Mesothelial cell of epicardium (in vitro differentiated cells): ENCODE measurements at places on chromosomes 3 and 15. TPM values are rescaled to one million over a fixed set of nuclear protein-coding genes. Genes with fewer than 3 reads are reported as not detected.

The ARGFX gene
- total RNA-seq, result not detected in 3 replicates

The MEX3B gene
- 29.8 to 31.9 TPM (median 30.8 TPM) in 3 replicates for total RNA-seq

The CLDN16 gene
- 0.07 to 0.20 TPM (median 0.11 TPM) in 3 replicates for total RNA-seq

The BCHE gene
- total RNA-seq, result 3.8 to 6.4 TPM (median 4.6 TPM) in 3 replicates

The ASB14 gene
- not detected in 3 replicates for total RNA-seq

The HYAL1 gene
- 2.4 to 3.5 TPM (median 2.7 TPM) in 3 replicates for total RNA-seq

The SKIL gene
- 323 to 328 TPM (median 325 TPM) in 3 replicates for total RNA-seq

DNA sequence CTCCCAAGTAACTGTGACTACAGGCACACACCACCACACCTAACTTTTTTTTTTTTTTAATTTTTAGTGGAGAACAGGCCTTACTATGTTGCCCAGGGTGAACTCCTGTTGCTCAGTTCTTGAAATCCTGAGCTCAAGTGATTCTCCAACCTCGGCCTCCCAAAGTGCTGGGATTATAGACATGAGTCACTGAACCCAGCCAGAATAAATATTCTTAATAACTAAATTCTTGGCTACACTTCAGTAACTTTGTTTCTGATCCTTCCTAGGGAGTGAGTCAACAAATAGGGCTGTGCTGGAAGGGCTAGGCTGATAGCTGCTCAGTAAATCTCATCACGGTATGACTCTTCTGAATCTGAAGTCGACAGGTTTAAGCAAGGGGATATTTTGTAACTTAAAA is 56.6 kb downstream of the P3H2 start:
- H3K36me3 ChIP-seq, result no peaks in the 10 kb centered on the region
- peak overlapping the region; percentile 72 for H3K27ac ChIP-seq
- DNase-seq, result no peak
- H3K4me3 ChIP-seq, result no peak overlapping the region

GRCh38 chr3:141011232-141011996 is 39.7 kb upstream of the SPSB4 start:
- H3K4me1 ChIP-seq, result peaks cover 2% of the 10 kb centered on the region
- no peak overlapping the region for H3K4me3 ChIP-seq
- H3K36me3 ChIP-seq, result no peaks in the 10 kb centered on the region
- no peak overlapping the region for H3K27ac ChIP-seq
- peaks cover 3% of the 10 kb centered on the region for H3K27me3 ChIP-seq

GRCh38 chr3:29189328-29189727 is 91.5 kb upstream of the RBMS3 start:
- peaks cover 16% of the 10 kb centered on the region for H3K4me1 ChIP-seq
- no peaks in the 10 kb centered on the region for H3K27me3 ChIP-seq
- H3K36me3 ChIP-seq, result peaks cover 5% of the 10 kb centered on the region

DNA sequence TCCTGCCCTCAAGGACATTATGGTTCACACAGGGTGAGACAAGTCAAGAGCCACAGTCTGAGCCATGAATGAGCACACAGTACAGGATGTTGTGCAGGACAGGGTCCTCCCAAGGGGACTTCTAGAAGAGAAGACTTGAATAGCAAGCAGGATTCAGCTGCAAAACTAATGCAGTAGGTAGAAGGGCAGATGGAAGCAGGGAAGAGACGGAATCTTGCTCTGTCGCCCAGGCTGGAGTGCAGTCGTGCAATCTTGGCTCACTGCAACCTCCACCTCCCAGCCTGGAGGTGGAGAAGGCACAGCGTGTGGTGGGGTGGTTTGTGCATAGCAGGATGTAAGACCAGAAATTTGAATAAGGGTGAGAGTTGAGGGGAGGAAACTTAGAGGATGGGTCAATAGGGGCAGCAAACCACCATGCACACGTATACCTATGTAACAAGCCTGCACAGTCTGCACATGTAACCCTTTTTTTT is 8.0 kb downstream of the BCL2L10 start:
- no peak overlapping the region for H3K4me3 ChIP-seq
- H3K27ac ChIP-seq, result no peak overlapping the region
- H3K27me3 ChIP-seq, result peaks cover 1% of the 10 kb centered on the region
- H3K36me3 ChIP-seq, result no peaks in the 10 kb centered on the region
- H3K4me1 ChIP-seq, result peaks cover 6% of the 10 kb centered on the region
- no peak for DNase-seq

- peaks cover 39% of the 10 kb centered on the region for H3K4me1 ChIP-seq
- DNase-seq, result no peak
- no peaks in the 10 kb centered on the region for H3K27me3 ChIP-seq
- H3K4me3 ChIP-seq, result no peak overlapping the region
- peak overlapping the region; percentile 86 for H3K27ac ChIP-seq
Measured at GRCh38 chr3:133479895-133480669, 80.2 kb downstream of the BFSP2 start.

DNA sequence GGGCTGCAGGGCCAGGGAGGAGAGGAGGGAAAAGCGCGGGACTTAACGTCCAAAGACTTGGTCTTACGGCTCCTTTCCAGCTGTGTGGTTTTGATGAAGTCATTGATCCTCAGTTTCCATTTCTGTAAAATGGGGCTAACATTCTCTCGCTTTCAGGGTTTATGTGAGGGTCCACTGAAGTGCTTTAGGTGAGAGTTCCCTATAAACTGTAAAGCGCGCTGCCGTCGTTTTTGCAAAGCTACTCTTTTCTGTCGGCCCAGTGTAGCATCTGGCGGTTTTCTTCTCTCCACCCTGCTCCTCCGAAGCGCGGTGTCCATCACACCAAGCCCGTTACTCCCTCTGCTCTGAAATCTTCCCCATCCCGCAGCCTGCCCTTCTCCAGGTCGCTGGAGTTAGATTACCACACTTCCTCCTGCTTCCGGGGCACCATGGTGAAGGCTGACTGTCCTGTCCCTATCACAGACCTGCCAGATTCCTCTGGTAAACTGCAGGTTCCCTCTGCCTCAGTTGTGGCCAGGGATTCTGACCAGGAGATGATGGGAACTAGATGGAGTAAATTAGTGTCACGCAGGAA is 702 bp upstream of the DNAJC17 start:
- no peaks in the 10 kb centered on the region for H3K27me3 ChIP-seq
- H3K4me3 ChIP-seq, result peak overlapping the region; percentile 99
- H3K36me3 ChIP-seq, result peaks cover 6% of the 10 kb centered on the region
- peak overlapping the region; percentile 44 for H3K27ac ChIP-seq

- H3K27me3 ChIP-seq, result no peaks in the 10 kb centered on the region
- H3K27ac ChIP-seq, result no peak overlapping the region
- H3K4me1 ChIP-seq, result peaks cover 3% of the 10 kb centered on the region
- no peak overlapping the region for H3K4me3 ChIP-seq
- peaks cover 27% of the 10 kb centered on the region for H3K36me3 ChIP-seq
Measured at GRCh38 chr3:189975391-189975990, 145.2 kb downstream of the P3H2 start.

DNA sequence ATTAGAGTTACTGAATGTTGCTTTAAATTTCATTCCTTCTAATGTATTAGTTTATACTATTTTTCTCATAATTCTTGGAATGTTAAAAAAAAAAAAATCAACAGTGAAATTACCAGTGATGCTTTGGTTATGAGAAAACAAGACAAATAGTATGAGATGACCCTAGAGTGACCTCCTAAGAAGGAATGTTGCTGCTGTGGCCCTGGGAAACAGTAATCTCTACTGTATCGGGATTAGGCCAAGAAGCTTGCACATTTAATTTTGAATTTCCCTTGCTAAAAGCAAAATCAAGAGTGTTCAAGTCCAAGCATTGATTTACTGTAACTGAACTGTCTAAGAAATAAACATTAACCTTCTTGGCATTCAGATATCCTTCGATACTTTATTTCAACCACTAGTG is 18.1 kb downstream of the TOPBP1 start:
- H3K27me3 ChIP-seq, result no peaks in the 10 kb centered on the region
- no peaks in the 10 kb centered on the region for H3K4me1 ChIP-seq
- H3K4me3 ChIP-seq, result no peak overlapping the region
- peaks cover 59% of the 10 kb centered on the region for H3K36me3 ChIP-seq

DNA sequence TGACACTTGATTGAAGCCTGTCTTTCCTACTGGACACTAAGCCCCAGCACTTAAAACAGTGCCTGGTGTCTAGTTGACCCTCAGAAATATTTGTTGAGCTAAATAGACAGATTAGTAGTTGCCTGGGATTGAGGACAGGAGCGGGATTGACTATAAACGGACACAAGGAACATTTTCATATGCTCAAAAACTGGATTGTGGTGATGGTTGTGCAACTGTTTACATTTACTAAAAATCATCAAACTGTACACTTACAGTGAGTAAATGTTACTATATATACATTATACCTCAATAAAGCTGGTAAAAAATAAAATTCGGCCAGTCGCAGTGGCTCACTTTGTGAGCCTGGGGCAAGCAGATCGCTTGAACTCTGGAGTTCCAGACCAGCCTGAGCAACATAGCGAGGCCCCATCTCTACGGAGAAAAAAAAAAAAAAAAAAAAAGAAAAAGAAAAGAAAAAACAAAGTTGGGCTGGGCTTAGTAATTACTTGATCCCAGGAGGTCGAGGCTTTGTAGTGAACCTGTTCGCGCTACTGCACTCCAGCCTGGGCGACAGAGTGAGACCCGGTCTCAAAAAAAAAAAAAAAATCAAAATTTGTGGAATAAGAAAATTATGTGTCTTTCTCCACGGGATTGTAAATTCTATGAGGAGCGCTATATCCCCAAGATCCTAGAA is 632 bp upstream of the IDH3A start:
- H3K27ac ChIP-seq, result peak overlapping the region; percentile 96
- H3K4me3 ChIP-seq, result peak overlapping the region; percentile 95
- H3K4me1 ChIP-seq, result peaks cover 20% of the 10 kb centered on the region
- H3K36me3 ChIP-seq, result no peaks in the 10 kb centered on the region
- DNase-seq, result no peak
- no peaks in the 10 kb centered on the region for H3K27me3 ChIP-seq

- DNase-seq, result no peak
- peaks cover 40% of the 10 kb centered on the region for H3K36me3 ChIP-seq
- H3K4me3 ChIP-seq, result no peak overlapping the region
- H3K27me3 ChIP-seq, result no peaks in the 10 kb centered on the region
Measured at GRCh38 chr3:185658504-185658912, 72.4 kb downstream of the SENP2 start.

DNA sequence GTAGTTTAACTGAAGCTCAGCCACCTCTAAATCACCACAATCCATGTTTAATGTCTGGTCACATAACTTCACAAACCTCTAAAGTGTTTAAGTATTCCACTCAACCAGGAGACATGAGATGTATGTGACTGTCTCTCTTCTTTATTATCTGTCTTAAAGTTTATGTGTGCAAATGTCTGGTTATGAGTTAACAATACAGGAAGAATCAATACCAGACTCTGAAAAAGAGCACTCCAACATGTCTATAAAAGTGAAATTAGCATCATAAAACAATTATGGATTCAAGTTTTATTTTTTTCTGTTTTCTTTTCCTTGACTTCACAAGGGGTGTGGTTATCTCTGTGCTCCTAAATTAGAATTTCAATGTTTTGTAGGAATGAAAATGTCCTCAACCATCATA is 44.8 kb upstream of the AGBL1 start:
- no peak overlapping the region for H3K27ac ChIP-seq
- no peaks in the 10 kb centered on the region for H3K4me1 ChIP-seq
- H3K4me3 ChIP-seq, result no peak overlapping the region
- peaks cover 38% of the 10 kb centered on the region for H3K27me3 ChIP-seq
- H3K36me3 ChIP-seq, result no peaks in the 10 kb centered on the region

DNA sequence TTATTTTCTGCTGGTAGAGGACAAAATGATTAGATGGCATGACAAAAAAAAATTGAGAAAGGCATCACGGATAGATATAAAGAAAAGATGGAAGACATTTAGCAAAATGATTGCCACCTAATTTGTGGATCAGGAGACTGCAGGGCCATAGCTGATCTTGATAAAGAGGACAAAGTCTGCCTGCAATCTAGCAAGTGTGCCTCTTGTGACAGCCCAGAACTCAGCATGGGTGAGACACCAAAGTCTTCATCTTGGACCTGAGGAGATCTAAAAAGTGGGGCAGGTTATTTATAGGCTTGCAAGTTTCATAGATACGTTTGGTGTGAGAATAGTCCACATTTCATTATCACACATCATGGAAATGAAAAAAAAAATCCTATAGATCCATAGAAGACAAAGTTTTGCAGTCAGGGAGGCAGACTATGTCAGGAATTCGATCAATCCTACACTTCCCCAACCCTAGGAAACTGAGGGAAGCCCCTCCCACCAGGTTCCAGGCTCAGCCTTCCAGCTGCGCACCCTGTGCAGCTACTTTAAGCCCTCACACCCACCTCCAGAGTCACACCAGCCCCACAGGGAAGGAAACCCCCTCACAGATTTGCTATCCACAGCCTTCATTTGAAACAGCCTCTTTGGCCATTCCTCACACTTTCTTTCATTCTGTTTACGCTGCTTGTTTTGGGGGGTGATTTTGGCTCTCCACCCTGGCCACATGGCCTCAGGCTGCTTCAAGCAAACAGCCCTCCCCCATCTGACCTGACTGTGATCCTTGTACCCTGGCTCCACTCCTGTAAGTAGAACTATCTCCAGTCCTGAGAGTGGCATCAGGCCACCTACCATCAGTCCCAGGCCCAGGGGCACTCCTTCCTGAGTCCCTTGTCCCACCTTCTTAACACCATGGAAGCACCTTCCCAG is 28.1 kb upstream of the KLHL6 start:
- H3K36me3 ChIP-seq, result no peaks in the 10 kb centered on the region
- H3K27ac ChIP-seq, result peak overlapping the region; percentile 52
- H3K27me3 ChIP-seq, result peaks cover 11% of the 10 kb centered on the region
- no peak for DNase-seq

DNA sequence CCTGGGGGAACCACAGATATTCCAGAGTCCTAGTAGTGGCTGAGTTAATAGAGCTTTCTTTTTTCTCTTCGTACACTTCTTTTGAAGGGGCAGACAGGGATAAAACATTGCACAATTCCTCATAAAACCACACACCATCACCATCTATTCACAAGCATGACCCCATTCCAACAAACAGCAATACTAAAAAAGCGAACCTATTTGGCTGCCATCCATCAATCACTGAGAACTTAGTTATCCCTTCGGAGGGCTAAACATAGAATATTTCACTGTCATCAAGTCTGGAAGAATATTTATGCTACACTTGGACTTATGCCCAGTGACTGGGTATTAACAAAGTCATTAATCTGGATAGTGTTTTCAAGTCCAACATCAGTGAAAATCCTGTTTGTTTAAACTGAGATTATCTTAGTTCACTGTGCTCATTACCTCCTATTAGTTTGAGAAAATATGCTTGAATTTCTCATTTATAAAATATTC is 80.3 kb upstream of the PRTG start:
- no peaks in the 10 kb centered on the region for H3K27me3 ChIP-seq
- DNase-seq, result no peak
- H3K27ac ChIP-seq, result peak overlapping the region; percentile 66
- peaks cover 3% of the 10 kb centered on the region for H3K36me3 ChIP-seq

- no peak overlapping the region for H3K4me3 ChIP-seq
- no peak for DNase-seq
- H3K36me3 ChIP-seq, result no peaks in the 10 kb centered on the region
- H3K27me3 ChIP-seq, result peaks cover 8% of the 10 kb centered on the region
Measured at GRCh38 chr15:100947760-100948429, 28.7 kb downstream of the LRRK1 start.
